Left ventricle myocardium inferior (tissue), 1 donor: ENCODE measurements at places on chromosomes 3 and 15.

DNA sequence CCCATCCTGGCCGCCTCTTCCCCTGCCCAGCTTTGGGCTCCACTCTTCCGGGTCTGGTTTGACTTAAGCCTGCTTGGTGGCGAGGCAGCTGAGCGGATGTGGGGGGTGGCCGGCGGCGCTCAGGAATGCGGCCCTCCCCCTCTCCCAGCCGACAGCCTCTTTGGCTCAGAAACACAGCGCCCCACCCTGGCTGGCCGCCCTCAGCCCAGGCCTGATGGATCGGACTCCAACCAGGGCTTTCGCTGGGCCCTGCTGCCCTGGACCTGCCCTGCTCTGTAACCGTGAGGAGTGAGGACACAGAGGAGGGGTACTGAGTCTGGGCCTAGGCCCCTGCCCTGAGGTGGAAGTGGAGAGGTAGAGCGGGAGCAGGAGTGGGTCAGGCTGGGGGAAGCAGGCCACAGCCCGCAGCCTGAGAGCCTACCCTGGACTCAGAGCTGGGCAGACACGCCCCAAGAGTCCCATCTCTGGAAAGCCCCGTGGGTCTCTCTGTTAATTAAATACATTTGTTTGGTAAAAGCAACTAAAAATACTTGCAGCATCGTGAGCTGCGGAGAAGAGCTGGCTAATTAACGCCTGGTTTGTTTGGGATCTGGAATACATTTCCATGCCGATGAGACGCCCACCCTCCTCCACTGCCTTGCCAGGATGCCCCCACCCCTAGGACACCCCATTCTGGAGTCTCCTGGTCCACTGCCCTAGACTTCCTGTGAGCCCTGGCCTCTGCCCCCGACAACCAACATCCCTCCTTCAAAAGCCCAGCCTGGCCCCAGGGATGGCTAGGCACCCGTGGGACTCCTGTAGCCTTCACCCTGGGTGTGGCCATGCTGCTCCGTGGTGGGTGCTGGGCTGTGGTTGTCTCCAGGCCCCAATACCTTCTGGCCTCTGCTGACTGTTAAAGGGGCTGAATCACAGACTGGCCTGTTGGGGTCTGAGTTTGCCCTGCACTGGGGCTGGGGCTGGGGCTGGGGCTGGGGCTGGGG is 19.6 kb downstream of the PLXNA1 start:
- DNase-seq: peak; percentile 90

- DNase-seq: no peak
Observed at GRCh38 chr15:76330080-76330680, 6.4 kb upstream of the ISL2 start.

DNA sequence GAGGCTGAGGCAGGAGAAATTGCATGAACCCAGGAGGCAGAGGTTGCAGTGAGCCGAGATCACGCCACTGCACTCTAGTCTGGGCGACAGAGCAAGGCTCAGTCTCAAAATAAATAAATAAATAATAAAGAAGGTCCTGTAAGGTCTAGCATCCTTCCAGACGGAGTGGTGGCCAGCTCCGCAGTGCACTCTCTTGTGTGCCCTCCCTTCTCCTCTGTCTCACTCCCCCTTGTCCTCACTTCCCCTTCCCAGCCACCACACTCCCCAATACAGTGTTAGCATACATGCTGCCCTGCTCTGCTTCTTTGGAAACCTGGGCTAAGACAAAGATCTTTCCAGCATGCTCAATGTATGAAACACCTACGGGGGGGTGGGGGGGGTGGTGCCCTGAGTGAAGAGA is 3.4 kb upstream of the CLN6 start:
- DNase-seq: no peak

DNA sequence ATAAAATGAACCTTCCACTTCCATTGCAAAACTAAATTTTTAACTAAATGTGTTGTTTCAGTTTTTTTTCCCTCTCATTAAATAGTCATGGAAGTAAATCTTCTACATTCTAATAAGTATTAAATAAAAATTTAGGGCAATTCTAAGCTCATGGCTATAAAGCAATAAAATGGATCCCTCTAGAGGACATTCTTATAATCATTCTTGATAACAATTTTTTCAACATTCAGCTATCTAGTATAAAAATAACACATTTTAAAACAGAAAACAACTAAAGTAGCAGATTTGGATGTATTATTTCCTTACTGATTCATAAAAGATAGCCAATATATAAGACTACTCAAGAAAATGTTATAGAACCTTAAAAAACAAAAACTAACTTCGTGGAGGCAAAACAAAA is 393.1 kb downstream of the PLOD2 start:
- no peak for DNase-seq

GRCh38 chr3:41681479-41681878 is 280.4 kb downstream of the ULK4 start:
- DNase-seq: no peak

- DNase-seq: no peak
Observed at GRCh38 chr3:193771011-193771652, 178.1 kb downstream of the OPA1 start.

GRCh38 chr3:57673156-57673555 is 19.7 kb downstream of the DENND6A start:
- no peak for DNase-seq

GRCh38 chr15:25849157-25849921 is 13.8 kb downstream of the ATP10A start:
- no peak for DNase-seq

DNA sequence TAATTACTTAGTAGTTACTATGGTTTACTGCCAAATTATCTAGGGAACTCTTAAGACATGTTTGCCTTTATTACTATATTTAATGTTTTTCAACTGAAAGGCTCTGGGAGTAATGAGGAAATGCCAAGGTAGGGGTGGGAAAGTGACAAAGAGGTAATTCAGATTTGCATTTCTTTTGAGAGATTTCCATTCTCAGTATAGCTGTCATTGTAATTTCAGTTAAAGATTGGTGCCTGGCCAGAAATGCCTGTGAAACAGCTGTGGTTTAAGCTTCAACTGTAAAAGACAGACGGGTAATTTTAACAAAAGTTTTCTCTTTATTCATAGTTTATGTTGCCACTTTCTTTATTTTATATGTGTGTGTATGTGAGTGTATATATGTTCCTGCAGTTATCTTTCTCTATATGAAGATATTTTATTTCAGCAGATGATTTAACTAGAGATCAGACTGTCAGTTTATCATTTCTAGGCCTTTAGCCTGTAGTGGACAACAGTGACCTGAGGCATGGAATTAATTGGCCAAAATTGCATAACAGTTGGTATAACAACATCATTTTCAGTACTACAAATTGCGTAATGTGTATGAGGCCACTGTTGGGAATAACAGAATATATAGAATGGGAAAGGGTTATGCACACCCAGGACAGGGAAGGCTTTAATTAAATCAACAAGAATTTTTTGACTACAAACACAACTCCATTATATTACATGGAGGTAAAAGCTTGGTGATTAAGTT is 119.0 kb downstream of the BBX start:
- DNase-seq: no peak

DNA sequence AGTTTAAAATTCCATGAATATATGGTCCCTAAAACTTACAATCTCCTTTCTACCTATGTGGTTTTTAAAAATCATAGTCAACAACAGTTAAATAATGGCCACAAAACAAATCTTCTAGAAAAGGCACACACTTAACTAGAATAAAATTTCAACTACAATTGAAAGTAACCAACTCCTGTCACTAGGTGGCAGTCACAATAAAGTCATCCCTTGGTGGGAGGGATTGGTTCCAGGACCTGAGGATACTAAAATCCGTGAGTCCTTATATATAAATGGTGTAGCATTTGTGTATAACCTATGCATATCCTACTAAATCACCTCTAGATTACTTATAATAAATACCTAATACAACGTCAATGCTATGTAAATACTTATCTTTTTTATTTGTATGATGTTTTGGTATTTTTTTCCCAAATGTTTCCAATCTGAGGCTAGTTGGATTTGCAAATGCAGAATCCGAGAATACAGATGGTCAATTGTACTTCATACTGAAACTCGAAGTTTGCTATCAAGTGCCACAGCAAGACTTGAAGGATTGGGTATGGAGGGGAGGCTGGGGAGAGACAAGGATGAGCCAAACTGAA is 172.6 kb downstream of the FMN1 start:
- DNase-seq: no peak

GRCh38 chr3:157438194-157438730 is 1.6 kb downstream of the PTX3 start:
- no peak for DNase-seq

DNA sequence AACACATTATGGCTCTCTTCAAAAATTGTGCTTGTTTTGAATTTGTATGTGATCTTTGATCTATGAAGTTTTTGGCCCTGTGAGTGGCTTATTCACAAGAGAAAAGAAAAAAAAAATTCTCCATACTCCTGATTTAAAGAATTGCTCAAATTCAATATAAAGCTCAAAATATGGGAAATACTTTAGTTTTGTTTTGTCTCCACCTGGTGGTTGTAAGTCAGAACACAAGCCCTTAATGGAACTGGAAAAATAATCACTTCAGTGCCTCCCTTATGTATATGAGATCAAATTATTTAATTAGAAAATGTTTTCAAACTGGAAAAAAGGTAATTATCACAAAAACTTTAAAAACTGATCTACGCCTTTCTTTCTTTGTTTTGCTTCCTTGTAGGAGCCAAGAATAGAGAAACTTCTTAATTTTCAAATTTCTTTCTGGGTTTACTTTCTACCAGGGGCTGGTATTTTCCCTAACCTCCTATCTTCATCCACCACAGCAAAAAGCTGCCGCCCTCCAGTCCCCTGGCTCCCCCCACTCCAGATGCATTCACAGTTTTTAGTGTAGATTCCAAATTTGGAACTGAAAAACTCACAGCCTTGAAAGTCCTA is 50.6 kb downstream of the SERP1 start:
- no peak for DNase-seq

GRCh38 chr15:93460717-93461116 is 371.7 kb upstream of the RGMA start:
- DNase-seq: no peak

- no peak for DNase-seq
Observed at GRCh38 chr3:109081746-109082510, 36.0 kb downstream of the MORC1 start.

- DNase-seq: no peak
Observed at GRCh38 chr3:31918179-31919150, 62.6 kb downstream of the OSBPL10 start.

DNA sequence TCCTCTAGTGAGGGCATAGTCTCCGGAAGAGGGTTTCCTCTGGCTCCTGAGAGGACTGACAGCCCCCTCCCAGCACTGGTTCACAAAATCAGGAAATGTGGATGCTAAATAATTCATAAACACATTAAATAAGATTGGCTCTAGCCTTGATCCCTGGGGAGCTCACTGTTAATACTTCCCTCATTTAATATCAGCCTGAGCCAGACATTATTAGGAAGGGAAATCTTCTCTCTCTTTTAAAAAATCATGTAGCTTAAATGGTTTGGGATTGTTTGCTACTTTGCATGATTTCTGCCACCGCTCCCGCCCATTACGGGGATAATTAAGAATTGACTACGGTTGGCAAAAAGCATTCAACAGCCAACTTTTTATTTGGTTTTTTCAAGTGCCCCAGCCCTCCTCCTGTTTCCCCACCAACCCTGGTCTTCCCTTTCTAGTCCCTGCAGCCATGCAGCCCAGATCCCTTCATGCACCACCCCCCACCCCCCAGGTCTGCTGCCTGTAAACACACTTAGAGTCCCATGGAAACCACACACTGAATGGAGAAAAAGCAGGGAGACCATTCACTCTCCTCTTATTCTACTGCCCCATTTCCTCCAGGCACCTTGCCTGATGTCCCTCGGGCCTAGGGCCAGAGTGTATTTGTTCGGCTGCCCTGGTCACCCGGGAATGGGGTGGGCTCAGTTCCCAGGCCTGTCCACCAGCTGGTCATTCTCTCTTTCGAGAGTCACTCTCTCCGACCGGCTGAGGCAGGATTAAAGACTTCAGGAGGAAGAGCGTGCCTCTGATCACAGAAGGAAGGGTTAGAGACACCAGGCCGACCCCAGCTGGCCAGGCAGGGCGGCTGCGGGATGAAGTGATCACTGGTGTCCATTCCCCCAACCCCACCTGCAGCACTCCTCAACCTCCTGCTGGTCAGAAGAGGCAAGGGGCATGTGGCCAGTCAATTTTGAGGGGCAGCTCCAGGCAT is 45.1 kb downstream of the SEMA5B start:
- peak; percentile 48 for DNase-seq

GRCh38 chr3:119457246-119457645 is 6.2 kb downstream of the TMEM39A start:
- DNase-seq: no peak

DNA sequence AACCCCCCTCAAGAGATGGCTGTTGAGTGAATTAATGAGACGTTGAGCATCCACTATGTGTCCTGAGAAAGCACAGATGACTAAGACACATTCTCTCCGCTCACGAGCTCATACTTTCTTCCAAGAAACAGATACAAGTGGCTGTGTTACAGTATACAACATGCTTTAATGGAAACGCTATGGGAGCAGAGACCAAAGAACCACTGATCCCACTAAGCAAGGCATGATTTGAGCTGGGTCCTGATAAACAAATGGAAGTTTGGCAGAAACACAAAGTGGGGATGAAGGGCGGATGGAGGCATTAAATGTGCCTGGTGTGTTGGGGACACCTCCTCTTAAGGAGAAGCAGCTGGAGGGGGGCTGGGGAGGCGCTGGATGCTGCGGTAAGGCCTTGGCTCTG is 129.4 kb downstream of the UACA start:
- DNase-seq: no peak

DNA sequence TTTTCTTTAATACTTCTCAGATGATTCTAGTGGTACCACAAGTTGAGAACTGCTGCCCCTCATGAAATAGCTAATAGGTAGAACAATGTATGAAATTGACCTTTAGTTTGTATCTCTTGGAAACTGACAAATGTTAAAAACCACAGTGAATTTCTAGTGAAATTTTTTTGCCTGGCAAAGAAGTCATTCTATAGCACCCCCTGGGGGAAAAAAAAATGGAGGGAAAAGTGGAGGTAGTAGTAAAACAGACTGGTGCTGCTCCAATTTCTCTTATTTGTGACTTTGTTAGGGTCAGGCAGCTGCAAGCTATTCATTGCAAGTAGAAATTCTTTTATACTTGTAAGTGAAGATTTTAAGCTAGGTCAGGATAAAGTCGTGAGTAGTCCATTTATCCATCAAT is 605.0 kb downstream of the NLGN1 start:
- DNase-seq: no peak

DNA sequence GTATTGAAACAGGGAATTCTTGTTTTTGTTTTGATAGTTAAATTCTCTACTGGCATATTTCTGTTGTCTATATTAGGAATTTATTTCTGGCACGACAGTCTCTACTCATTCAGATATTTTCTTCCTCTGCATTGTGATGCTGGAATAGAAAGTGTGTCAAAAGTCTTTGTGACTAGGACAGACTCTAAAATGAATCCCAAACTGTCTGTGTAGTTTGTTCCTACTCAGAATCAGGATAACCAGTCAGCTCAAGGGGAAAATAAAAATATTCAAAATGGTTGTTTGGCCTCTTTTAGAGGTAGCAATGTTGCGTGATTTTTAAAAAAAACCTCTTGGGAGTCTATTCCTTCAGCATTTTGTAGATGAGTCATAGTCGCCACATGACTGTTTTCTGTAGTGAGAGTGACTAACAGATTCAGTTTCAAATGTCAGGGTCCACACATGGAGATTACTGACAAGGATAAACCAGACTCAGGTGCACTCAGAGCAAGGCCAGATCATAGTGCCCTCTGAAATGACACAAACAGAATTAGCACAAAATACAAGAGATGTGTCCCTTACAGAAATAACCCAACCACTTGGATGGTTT is 13.1 kb downstream of the SLC7A14 start:
- no peak for DNase-seq
